Stimulated activated naive CD8-positive, alpha-beta T cell treated with anti-CD3 and anti-CD28 coated beads, Interleukin-15, amount 100 ng/mL, for 72 hours (primary cell): ENCODE measurements at places on chromosomes 6 and 20.
A peak's percentile ranks its signal among the peaks of the same experiment; 100 is the strongest.

- DNase-seq, result peak; percentile 66
These were observed 8.9 kb downstream of the BPIFB1 start for GRCh38 chr20:33291830-33292355.

- no peak for DNase-seq
These were observed 28.1 kb downstream of the DACT2 start for GRCh38 chr6:168291450-168291849.

- no peak for DNase-seq
These were observed 104.8 kb upstream of the SIRPA start for GRCh38 chr20:1790386-1790785.

DNA sequence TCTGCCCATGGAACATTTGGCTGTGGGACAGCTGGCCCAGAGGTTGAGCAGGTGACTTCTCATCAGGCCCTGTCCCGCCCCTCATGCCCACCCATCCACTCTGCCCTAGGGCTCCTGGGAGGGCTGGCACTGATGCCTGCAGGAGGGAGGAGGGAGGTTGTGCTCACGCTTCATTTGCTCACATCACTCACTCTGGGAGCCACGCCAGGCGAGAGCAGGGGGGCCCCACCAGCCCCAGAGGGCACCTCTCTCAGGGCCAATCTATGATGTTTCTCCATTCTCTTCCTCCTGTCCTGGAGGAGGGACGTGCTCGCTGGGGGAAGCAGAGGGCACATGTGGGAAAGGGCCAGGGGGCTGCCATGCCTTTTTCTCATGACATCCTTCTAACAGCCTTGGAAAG is 10.9 kb upstream of the GLP1R start:
- DNase-seq, result no peak

DNA sequence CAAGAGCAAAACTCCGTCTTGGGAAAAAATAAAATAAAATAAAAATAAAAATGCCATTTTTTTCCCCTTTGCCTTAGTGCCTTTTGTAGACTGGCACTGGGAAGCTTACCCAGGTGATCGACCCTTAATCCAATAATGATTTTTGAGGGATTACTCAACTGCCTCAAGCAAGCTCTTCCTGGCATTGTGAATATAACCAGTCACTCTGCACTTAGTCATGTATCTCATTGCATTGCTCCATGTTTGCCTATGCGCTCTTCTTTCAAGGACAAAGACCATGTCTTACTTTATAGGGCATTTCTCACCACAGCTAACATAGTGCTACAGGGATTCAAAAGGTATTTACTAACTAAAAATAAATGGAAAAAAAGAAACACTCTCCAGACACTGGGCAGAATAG is 13.0 kb downstream of the GFOD1 start:
- no peak for DNase-seq

DNA sequence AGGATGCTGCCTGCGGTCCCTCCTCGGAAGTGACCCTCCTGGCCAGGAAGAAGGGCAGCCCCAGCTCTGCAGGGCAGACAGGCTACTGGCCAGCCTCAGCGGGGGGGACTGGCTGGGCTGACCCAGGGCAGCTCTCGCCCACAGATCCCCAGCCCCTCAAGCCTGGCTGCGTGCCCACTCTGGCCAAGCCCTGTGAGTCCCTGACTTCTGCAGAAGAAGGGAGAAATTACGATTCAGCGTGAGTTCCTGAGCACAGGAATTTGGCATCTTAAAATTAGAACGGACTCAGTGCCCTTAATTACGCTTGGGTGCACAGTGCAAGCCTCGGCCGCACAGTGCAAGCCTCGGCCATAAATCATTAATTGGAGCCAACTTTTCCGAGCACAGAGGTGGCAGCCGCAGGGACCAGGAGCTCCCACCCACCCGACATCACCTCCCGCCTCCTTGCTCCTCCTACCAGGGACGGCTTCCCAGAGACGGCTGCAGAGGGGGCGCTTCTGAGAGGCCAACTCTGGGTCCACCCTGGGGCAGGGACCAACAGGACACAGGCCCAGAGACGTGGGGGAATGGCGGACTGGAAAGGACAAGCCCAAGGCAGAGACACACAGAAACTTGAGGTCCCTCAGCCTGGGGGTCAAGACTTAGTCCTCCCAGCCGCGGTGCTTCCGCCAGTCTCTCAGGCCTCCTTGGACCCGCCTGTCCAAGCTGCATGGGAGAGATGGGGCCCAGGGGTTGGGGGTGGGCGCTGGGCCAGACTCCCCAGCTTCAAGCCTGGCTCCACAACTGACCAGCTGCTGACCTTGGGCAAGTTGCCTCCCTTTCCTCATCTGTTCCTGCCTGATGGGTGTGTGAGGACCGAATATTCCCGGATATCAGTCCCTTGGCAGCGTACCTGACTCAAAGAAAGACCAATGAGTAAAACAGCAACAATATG is 165.4 kb downstream of the TAF4 start:
- DNase-seq, result no peak

- DNase-seq, result no peak
These were observed 40.7 kb downstream of the KCNK5 start for GRCh38 chr6:39188571-39188970.

- DNase-seq, result no peak
These were observed 298.0 kb downstream of the QKI start for GRCh38 chr6:163712566-163712961.

- peak; percentile 74 for DNase-seq
These were observed 119.7 kb upstream of the ZNF184 start for GRCh38 chr6:27592481-27593199.

- no peak for DNase-seq
These were observed 7.0 kb upstream of the DACT2 start for GRCh38 chr6:168326294-168327261.

GRCh38 chr6:63660757-63661156 is 25.2 kb downstream of the PHF3 start:
- no peak for DNase-seq

DNA sequence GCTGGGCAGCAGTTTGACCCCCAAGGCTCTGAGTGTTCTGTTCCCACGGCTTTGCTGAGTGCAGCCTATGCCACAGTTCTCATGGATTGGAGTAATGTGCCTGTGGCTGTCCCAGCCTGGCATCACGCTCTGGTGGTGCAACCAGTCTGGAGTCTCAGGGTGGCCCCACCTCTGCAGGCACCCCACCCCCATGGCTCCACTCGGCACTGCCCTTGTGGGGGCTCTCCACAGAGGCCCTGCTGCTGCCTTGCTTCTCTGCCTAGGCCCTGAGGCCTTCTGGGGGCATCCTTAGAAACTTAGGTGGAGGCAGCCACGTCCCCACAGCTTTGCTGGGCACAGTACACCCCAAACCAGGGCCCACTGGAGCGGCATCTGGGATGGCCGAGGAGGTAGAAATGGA is 25.4 kb upstream of the B4GALT5 start:
- no peak for DNase-seq

DNA sequence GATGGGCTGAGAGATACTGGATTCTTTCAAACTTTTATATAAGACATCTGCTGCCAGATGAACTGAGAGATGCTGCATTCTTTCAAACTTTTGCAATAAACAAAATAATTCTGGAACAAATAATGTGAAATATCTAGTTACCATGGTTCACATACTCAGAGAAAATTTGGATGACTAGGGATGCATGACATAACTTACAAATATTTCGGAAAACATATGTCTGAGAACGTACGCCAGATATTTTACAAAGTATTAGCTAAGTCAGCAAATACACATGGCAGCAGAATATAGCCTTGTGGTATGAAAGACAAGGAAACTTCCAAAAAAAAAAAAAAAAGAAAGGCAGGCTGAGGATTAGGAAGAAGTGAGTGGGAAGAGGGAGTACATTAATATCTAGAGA is 113.3 kb upstream of the TRAF3IP2 start:
- no peak for DNase-seq

DNA sequence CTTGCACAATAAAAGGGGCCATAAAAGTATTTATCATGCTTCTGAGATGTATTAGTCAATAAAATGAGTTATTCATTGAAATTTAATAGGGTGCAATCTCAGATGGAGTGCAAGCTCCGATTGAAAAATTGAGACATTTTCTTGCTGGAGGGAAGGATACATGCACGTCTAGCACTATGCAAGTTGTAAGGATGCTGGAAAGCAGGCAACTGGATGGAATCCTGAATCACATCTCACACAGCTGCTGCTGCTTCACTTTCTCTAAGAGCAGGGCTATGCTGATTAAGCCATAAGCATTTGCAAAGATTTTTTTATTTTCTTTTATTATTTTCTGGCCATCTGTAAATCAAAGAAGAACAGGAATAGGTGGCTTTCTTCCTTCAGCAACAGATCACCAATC is 308.8 kb upstream of the EPHA7 start:
- no peak for DNase-seq

GRCh38 chr20:20060234-20060998 is 8.1 kb downstream of the CFAP61 start:
- DNase-seq, result no peak
